Omental fat pad (tissue), 4 donors: ENCODE measurements at places on chromosomes 16 and 17.

DNA sequence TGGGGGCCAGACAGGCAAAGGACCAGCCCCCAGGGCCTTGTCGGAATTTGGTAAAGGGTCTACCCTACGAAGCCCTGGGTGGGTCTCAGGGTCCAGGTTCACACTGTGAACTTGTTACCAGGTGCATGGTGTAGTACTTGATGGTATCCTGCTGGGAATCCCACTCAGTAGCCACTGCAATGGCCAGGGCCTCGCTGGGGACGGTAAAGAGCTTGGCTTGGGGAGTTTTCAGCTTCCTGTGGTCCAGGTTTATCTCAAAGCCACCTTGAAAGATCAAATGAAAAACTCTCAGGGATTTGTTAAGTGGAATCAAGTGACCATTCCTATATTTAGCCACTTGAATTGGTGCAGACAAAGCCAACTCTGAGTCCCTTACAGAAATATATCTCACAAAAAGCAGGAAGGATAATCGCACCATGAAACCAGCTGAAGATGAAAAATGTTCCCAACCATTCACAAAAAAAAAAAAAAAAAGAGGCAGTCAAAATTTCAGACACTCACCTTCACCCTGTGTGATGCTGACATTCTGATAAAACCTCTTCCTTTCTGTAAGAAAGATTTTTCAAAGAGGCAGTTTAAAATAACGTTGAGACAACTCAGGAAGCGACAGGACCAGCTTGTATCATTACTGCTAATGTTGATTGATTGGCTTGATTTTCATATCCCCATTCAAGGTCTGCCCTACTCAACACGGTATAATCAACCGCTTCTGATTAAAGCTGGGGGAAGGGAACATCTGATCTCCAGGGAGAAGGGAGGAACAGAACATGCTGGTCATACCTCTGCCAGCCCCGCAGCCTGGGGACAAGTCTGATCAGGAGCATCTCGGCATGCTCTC, 10.6 kb downstream of the ATPAF2 start:
- DNase-seq: no peak

GRCh38 chr16:50354629-50355456, 13.9 kb downstream of the BRD7 start:
- no peak for DNase-seq

DNA sequence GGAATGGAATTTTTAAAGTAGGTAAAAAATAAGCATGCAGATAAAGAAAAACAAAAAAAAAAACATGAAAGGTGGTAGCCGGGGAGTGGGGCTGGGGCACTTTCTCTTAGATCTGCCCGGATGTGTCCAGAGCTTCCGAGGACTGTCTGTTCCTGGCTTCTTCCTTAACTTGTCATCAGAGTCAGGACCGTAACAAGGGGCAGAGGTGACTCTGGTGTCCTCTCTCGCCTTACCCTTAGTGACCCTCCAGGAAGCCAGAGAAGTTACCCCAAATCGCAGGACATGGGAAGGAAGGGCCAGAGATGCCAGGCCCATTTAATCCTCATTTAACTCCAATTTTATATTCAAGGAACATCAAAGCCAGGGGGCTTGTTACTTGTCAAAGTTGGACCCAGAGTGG, 115.5 kb downstream of the ABCC6 start:
- no peak for DNase-seq

DNA sequence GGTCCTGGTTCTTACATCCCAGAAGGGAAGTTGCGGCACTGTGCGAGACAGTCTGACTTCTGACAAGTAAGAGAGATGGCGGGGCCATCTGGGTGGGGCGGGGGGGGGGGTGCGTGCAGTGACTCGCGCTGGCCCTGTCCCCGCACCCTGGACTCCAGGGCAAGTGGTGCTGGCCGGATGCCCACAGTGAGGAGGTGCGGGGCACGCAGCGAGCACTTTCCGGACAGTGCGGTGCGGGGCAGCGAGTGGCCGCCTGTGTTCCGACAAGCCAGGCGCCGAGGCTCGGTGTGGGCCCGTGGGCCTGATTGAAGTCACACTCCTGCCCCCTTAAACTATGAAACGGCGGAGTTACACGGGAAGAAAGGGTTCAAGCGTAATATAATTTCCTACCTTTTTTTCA, 106.4 kb downstream of the BANP start:
- no peak for DNase-seq

DNA sequence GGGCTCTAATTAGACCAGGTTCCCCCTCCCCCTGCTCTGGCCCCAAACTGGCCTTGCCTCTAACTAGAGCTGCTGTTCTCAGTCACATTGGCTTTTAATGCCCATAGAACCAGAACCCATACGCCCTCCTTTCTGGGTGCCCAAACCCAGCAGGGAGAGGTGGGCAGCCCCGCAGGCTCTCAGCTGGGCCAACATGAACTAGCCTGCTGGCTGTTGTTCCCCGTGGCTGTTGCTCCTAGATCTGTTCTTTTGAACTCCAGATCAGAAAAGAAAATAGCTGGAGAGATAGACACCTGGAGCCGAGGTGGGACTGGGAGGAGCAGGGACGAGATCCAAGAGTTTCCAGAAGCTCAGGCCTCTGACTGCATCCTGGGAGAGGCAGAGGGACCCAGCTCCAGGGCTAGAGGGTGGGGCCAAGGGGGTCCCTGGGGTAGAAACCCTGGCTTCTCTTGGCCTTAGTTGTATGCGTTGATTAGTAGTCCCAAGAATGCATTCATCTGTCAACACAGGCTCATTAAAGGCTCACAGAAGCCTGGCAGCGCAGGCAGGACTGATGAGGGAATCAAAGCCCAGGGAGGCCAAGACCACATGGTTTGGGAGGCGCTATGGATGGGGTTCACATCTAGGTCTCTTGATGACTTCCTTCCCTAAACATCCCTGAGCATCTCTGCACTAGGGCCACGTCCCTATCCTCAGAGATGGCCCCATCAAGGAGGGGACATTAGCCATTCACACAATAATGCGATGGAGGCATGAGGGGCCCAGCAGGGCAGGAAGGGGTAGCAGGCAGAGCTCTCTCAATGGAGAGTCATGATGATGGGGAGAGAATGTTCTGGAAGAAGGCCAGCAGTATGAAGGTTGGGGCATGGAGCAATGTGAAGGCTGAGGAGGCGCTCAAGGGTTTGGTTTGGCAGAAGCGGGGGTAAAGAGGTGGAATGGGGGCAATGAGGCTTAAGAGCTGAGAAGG, 1.3 kb upstream of the CPSF4L start:
- DNase-seq: no peak

GRCh38 chr17:9291912-9292560, 270.7 kb downstream of the NTN1 start:
- no peak for DNase-seq

GRCh38 chr17:66375121-66375520, 72.7 kb downstream of the PRKCA start:
- no peak for DNase-seq

GRCh38 chr16:25914357-25914962, 222.7 kb downstream of the HS3ST4 start:
- DNase-seq: no peak

- no peak for DNase-seq
Observed at GRCh38 chr16:89485701-89486246, 4.6 kb downstream of the ANKRD11 start.

DNA sequence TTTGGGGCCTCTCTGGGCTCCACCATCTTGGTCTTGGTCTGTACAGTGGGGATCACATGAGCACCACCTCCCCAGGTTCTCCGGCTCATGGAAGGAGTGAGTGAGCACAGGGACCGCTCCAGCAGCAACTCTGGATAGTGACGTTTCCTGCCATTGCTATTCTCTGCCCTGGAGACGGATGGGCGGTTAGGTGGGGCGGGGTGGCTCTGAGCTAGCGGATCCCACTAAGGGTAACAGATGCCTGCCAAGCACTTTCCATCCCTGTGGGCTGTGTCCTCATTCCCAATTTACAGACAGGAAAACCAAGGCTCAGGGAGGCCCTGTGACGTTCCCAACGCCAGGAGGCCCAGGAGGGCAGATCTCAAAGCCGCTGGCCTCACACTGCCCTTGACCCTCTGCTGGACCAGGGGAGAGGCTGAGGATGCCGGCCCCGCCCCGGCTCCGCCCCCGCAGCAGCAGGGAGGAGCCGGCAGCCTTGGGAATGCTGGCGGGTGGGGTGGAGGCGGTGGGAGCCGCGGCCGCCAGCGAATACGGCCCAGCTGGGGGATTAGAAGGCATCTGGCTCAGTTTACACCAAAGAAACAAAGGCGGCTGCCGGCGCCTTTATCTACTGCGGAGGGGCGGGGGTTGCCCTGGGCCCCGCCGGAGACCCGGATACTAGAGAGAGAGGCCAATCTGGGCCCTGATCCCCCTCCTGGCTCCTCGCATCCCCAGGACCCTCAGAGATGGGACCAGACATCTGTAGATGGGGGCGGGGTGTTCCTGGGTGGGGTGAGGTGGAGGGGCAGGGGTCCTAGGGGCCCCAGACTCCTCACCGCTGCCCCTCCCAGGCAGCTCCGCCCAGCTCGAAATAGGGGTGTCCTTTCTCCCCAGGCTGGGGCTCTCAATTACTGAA, 122.3 kb upstream of the CIBAR2 start:
- DNase-seq: no peak

- no peak for DNase-seq
Observed at GRCh38 chr17:29084541-29085146, 41.7 kb downstream of the PIPOX start.

GRCh38 chr17:48074322-48075081, 26.3 kb downstream of the NFE2L1 start:
- peak; percentile 93 for DNase-seq

GRCh38 chr16:3369073-3369472, 13.4 kb downstream of the OR2C1 start:
- no peak for DNase-seq

DNA sequence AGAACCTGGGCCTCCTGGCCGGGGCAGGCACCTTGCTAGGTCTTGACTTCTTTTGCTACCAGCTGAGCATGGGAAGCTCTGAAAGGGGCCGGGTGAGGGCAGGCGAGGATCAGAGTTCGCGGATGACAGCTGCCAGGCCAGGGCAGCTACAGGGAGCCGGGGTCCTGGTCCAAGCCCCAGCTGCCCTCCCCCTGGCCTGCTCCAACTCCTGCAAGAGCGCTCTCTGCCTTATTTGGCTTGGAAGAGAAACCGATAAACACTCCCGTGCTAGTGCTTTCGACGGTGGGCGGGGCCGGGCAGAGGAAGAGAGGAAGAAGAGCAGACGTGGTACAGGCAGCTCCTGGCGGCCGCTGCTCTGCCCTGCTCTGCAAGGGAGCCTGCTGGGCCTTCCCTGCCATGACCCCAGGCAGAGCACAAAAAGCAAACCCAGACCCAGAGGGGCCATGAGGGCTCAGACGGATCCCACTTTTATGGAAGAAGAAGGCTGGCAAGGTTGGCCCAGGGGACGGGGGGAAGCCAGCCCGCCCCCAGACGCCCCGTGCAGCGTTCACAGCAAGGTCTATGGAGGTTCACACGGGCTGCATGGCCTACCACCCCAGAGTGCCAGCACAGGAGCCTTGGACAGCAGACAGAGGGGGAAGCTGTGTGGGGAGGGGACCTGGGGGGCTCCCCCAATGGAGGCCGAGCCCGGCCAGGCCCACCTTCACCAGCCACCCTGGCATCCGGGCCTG, 25.6 kb downstream of the PIEZO1 start:
- no peak for DNase-seq

DNA sequence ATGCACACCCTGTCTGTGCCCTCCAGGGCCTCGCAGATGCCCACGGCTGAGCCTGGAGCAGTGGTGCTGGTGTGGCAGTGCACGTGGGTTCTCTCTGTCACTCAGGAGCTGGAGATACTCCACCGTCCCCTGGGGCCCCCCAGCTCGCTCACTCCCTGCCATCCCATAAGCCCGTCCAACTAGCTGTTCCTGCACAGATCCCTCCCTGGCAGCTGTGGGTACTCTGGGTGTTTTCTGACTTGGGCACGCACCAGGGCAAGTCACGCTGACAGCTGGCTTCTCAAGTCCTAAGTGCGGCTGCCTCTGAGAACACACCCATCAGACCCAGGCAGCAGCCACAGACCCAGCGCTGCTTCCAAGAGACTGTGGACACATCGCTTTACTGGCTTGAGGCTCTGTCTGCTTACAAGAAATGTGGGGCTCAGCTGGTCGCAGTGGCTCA, 25.4 kb upstream of the ITGB4 start:
- DNase-seq: no peak

- no peak for DNase-seq
Observed at GRCh38 chr16:70444249-70445063, 5.6 kb upstream of the ST3GAL2 start.

DNA sequence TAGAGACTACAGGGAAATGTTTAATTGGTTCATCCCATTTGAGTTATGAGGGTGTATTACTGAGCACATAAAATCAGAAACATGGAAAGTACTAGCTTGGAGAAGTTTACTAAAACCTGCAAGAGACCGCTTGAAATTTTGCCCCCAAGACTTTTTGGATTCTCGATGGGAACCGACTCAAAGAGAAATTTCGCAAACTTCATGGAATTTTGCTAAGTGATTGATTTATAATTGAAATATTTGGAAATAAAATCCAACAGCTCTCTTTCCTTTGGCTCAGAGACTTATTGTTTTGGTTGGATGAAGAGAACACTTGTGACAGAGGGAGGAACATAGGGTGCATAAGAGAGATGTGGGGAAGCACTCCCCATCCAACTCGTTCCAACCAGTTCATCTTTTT, 574.4 kb downstream of the WWOX start:
- no peak for DNase-seq

GRCh38 chr16:17426451-17426850, 44.3 kb downstream of the XYLT1 start:
- no peak for DNase-seq

- no peak for DNase-seq
Observed at GRCh38 chr17:79871131-79871530, 31.9 kb upstream of the CBX4 start.

GRCh38 chr17:67566656-67567055, 151.1 kb upstream of the NOL11 start:
- DNase-seq: no peak

DNA sequence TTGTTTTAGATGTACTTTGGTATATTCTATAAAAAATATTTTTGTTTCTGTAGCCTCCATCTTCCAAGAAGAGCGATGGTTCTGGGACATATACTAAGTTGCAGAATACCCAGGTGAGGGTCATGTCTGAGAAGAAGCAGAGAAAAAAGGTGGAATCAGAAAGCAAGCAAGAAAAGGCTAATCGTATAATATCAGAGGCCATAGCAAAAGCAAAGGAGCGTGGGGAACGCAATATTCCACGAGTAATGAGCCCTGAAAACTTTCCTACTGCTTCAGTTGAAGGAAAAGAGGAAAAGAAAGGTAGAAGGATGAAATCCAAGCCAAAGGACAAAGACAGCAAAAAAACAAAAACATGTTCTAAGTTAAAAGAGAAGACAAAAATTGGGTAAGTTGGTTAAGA, 154.6 kb downstream of the CHD9 start:
- DNase-seq: no peak

- no peak for DNase-seq
Observed at GRCh38 chr17:80033840-80034239, 1.8 kb downstream of the TBC1D16 start.

GRCh38 chr17:44581868-44582267, 24.6 kb downstream of the FZD2 start:
- no peak for DNase-seq

- no peak for DNase-seq
Observed at GRCh38 chr16:50271148-50272041, 5.0 kb downstream of the ADCY7 start.

DNA sequence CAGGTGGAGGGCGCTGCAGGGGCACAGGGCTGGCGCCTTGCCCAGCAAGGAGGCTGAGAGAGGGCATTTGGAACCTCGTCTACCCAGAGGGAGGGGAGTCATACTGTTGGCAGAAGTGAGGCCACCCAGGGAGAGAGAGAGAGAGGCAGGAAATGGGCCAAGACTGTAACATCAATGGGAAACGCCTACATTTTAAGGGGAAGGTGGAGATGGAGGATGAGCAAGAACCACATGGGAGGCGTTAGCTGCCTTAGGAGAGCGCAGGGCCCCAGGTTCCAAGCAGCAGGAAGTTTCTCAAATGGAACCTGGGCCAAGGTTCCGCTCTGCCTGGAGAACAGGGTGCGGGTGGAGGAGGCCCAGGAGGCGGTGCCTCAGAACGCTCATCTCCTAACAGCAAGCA, 2.7 kb upstream of the WFDC1 start:
- no peak for DNase-seq
